DMS153 (cell line): ENCODE measurements at places on chromosomes 6 and 20.
A peak's percentile ranks its signal among the peaks of the same experiment; 100 is the strongest.

- no peak for DNase-seq
Observed at GRCh38 chr20:58710481-58711265, 18.1 kb downstream of the NPEPL1 start.

DNA sequence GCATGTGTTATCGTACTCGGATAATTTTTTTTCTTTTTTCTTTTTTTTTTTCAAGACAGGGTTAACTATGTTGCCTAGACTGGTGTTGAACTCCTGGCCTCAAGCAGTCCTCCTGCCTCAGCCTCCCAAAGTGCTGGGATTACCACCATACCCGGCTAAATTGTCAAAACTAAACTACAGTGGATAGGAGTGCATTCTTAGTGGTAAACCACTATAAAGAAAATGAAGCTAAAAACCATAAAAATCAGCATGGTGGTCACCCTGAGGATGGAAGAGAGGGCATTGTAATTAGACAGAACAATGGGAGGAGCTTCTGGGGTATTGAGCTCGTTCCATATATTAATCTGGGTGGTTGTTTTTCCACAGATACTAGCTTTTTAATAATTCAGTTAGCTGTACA, 6.2 kb upstream of the ZNF318 start:
- no peak for DNase-seq

- peak; percentile 7 for DNase-seq
Observed at GRCh38 chr6:145964948-145965366, 799 bp upstream of the SHPRH start.

DNA sequence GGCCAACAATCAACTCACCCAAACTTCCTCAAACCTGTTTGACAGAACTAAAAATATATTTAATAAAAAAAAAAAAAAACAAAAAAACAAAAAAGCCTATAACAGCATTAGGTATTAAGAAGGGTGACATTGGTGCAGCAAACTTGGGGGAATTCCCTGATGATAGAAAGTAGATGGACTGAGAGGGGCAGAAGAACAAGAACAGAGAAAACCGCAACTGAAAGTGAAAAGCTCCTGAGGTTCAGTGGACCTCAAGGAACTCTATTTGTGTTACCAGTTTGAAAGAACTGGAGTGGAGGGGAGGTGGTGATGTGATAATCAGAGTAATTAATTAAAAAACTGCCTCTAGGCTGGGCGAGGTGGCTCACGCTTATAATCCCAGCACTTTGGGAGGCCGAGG, 53.8 kb downstream of the MACROD2 start:
- no peak for DNase-seq

DNA sequence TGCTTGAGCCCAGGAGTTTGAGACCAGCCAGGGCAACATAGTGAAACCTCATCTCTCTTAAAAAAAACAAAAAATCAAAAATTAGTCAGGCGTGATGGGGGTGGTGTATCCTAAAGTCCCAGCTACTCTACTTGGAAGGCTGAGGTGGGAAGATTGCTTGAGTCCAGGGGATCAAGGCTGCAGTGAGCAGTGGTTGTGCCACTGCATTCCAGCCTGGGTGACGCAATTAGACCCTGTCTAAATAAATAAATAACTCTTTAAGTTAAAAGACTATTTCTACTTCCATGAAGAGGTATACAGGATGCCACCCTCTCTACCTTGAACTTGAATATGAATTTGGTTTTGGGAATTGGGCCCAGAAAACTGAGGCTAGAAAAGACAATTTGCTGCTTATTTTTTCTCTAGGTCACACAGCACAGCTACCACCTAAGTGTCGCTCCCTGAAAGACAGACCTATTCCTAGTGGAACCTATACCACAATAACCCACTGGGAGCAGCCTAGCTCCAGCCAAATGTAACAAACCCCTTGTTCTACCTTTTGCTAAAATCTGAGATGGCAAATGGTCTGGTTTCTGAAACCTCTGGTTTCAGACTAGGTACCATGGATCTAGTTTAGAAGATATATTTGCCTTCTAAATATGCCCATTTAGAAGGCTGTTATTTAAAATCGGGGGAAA, 35.2 kb downstream of the HMGCLL1 start:
- no peak for DNase-seq

GRCh38 chr6:168116975-168117899, 38.2 kb upstream of the FRMD1 start:
- no peak for DNase-seq

DNA sequence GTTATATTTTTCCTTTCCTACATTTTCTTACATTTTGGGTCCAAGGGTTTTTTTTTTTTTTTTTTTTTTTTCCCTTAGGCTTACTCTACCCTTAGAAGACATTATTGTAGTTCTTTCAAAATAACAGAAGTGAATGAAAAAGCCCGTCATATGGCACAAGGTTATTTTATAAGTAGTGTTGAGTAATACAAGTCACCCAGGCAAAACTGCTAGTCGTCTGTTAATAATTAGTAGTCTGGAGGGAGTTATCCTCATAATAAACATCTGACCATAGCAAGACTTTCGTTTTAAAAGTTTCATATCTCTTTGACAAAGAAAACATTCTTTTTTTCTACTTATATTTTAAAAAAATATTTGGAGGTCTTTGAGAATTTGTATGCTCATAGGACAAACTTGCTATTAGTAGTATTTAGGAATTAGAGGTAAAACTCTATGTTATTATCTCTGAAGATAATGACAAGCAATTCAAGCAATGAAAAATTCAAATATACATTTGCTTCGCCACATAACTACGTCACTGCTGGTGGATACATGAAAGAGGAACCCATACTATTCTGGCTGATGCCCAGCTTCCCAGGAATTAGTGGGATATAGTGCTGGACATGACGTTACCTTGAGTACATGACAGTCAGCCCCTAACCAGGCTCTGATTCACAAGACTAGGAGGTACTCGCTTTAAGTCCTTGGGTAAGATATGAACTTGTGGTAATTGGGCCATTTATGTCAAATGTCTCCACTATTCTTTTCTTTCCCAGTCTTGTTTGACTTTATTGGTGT, 532.8 kb downstream of the GRIK2 start:
- no peak for DNase-seq

GRCh38 chr6:51384736-51385135, 566.1 kb downstream of the TFAP2B start:
- no peak for DNase-seq

GRCh38 chr20:38299963-38300362, 4.0 kb upstream of the BPI start:
- no peak for DNase-seq

DNA sequence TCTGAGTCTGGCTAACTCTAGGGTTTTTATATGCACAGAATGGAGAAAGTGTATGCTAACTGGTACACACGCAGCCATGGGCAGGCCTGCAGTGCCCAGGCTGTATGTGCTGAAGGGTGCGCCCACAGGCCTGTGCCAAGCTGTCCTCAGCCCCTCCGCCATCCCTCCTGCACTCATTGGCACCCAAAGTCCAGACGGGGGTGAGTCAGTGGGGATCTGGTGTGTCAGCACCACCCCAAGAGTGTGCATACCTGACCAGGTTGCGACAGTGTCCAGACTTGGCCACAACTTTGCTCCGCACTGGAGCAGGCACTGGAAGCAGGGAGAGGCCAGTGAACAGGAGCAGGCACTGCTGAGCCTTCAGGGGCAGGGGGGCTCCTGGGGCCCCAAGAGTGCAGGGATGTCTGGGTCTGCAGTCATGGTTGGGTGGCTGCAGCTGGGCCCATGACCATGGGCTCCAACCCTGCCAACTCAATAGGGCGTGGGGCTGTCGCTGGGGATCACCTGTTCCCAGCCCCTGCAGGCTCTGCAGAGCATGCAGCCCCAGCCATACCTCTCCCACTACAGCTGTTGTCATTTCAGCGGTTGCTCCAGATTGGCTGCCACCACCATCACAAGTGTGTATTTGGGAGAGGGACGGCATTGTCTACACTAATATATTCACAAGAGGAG, 717.8 kb downstream of the EPHA7 start:
- no peak for DNase-seq

DNA sequence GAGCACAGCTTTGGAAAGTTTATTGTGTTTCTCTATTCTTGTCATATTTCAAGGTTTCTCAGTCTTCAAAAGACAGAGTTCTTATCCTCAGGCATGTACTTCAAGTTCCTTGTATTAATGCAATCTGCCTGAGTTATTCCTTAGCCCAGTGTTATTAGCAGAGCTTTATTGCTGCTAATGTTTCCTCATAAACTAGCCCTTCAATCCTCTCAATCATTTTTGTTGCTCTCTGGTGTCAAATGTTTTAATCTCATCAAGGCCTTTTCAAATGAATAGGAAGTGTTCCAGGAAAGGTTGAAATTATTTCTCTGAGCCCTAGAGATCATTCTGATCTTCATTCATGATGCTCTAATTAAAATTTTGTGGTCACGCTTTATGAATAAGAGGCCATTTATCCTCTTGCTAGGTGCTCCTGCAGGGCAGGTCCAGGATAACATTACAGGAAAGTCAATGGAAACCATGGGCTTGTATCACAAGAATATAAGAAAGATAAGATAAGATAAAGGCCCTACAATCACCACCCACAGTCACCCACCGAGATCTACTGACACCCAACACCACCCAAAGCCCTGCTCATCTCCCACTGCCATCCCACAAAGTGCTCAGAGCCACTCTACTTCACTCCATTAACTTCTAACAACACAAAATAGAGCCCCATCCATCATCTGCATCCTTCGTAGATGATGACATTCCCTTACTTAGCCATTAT, 125.9 kb downstream of the COL9A1 start:
- no peak for DNase-seq

DNA sequence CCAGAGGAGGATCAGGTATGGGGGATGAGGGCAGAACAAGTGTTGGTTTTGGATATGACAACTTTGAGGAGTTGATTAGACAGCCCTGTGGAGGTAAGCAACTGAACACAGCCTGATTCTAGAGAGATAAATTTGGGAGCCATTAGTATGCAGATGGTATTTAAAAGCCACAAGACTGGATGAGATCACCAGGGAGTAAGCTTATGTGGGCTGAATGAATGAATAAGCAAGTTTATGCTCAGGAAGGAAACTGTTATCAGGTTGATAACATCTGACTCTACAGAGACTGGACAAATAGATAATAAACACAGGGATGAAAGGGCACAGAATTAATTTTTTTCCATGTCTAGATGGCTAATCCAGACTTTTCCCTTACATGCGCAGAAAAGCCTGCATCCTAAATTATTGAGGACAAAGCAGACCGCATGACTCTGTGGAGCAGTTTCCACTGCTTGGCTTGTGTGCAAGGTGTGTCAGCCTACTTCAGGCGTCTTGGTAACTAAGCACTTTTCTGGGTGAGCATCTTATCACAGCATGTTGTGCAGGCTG, 150.6 kb downstream of the GJA10 start:
- DNase-seq = no peak

GRCh38 chr20:11754451-11754850, 163.2 kb upstream of the BTBD3 start:
- peak; percentile 40 for DNase-seq

GRCh38 chr20:5212907-5213487, 86.2 kb downstream of the CDS2 start:
- DNase-seq = no peak

DNA sequence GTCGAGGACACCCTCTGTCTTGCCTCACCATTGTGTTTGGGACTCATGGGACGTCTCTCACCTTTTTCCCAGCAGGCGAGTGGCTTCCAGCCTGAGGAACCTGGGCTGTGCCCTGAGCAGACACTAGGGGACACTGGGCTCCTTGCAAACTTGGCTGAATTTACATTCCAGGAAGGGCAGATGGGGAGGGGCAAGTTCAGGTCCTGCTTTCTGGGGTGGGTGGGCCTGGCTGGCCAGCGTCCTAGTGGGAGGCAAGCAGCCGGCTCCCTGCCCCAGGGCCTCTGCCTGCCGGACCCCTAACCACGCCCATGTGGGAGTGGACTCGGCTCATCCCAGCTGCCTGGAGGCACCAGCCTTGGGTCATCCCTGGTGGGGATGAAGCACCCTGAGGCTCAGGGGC, 48.2 kb upstream of the MLN start:
- DNase-seq = peak; percentile 18

- no peak for DNase-seq
Observed at GRCh38 chr6:55756531-55757031, 118.8 kb downstream of the BMP5 start.

- no peak for DNase-seq
Observed at GRCh38 chr20:33940666-33941065, 53.0 kb upstream of the RALY start.

DNA sequence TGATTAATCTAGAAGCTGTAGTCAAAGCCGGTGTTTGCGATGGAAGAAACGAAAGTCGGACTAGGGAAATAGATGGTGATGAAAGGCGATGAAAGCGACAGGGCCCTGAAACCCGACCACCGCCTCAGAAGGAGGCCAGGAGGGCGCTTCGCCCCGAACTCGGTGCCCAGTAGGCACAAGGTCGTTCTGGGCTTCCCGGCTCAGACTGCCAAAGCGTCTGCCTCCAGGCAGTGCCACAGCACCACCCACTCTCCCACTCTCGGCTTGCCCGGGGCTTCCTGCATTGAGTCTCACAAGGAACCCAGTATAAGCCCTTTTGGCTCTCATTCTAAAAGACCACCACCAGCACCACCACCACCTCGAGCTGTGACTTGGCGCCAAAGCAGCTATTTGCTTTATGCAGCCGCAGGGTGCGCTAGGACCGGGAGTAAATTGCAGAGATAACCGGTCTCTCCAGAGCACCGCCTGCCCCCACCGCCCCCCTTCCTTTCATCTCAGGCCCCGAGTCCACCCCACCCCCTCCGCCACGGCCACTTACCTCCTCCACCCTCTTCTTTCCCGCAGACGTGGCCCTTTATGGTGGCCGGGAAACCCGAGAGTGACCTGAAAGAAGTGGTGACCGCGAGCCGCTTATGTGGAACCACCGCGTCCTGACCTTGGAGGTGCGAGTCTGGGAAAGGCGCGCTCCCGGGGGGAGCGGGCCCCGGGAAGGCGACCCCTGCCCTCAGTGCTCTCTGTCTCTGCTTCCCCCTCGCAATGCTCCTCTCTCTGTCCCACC, 2.4 kb downstream of the TCF21 start:
- no peak for DNase-seq

DNA sequence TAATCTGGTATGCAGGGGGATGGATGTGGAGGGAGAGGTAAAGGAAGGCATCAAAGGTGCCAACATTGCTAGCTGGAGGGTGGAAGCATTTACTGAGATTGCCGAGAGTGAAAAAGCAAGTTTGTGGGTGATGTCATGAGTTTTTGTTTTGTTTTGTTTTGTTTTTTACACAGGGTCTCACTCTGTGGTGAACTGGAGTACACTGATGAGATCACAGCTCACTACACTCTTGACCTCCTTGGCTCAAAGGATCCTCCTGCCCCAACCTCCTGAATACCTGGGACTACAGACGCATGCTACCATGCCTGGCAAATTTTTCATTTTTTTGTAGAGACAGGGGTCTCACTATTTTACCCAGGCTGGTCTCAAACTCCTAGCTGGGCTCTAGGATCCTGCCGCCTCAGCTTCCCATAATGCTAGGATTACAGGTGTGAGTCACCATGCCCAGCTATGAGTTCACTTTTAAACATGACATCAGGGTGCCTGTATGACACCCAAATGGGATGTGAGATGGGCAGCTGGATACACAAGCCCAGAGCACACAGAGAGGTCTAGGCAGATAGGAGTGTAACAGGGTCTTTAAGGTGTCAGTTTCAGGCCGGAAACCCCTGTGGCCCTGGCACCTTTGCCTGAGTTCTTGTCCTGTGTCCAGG, 35.1 kb upstream of the HMGA1 start:
- DNase-seq = no peak

GRCh38 chr6:97322226-97322625, 39.2 kb upstream of the MMS22L start:
- DNase-seq = no peak

GRCh38 chr6:27871924-27872638, 40.1 kb downstream of the OR2B2 start:
- peak; percentile 95 for DNase-seq
